ENCODE measurements at places on chromosomes 1 and 21. TPM values are rescaled to one million over a fixed set of nuclear protein-coding genes. Genes with fewer than 3 reads are reported as not detected.

DNA sequence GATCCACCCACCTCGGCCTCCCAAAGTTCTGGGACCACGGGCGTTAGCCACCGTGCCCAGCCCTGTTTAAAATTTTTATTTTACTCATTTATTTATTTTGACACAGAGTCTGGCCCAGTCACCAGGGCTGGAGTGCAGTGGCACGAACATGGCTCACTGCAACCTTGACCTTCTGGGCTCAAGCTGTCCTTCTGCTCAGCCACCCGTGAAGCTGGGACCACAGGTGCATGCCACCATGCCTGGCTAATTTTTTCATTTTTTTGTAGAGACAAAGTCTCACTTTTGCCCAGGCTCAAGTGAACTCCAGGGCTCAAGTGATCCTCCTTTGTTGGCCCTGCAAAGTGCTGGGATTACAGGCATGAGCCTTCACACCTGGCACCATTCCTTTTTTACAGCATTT, 27.5 kb upstream of the DNAJC6 start:
- DNase-seq, result no peak

The FAM72C gene
- not detected for total RNA-seq

The SPATA45 gene
- 0.80 TPM for total RNA-seq

DNA sequence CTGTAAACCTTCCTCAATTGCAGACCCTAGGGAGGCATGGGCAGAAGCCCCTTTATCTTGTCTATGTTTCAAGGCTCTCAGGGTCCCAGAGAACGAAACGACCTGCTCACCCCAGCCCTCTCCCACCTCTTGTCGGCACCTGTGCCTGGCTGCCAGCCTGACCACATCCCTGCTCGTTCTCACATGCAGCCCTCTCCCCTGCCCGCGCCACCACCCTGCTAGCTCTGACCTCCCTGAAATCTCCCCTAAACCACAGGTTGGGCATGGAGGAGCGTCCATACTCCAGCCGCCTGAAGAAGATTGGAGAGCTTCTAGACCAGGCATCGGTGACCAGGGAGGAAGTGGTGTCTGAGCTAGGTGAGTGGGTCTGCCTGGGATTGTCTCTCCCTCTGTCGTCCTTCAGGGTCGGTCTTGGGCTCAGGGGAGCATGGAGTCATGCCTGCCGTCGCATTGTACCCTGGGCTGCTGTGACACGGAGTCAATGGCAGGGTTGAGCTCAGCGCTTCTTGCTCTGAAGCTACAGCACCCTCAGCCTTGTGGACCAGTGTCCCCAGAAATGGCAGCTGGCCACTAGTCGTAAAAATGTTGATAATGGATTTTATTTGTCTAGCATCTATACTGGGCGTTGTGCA, 3.6 kb downstream of the ADPRS start:
- peak; percentile 52 for DNase-seq

DNA sequence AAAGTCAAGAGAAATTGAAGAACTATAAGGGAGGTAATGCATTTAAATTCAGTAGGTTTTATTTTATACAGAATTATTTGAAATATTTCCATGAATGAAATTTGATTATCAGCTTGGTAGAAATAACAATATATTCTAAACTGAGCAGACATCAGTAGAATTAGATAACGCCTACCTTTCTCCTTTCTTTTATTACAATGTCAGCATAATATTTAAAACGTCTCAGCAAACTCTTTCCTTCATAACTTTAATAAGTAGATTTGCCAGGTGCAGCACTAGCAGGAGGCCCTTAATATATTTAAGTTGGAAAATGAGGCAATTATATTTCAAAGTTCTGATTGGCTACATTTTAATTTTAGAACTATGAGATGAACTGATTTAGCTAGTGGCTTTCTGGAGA, 298.8 kb downstream of the BRINP3 start:
- no peak for DNase-seq

DNA sequence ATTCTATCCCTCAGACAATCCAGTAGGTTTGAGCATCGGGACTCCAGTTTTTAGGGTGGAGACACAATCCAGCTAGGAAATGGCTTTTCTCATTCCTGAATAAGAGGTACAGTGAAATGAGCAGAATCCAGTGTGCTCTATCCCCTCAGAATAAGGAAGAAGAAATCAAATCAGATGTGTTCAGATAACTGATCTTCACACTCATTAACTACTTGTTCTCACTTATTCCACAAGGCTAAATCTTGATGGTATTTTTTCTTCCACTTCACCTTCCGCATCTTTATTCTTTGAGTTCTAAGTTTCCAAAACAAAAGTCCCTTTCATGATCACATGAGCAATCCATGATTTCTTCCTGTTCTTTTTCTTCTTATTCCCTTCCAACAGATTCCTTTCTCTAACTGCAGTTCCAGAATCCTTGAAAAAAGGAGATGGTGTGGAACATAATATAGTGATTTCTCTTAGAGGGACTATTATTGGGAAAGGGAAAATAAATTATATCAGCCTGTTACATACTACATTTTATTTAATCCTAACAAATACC, 1.7 kb downstream of the SYT11 start:
- DNase-seq, result no peak

The SPRR2B gene
- not detected for total RNA-seq

Data from sciatic nerve (tissue), 2 donors.